Activated naive CD8-positive, alpha-beta T cell treated with anti-CD3 and anti-CD28 coated beads, Interleukin-2, amount 10 ng/mL, durations not matched to agents 7 days and 5 days (primary cell): ENCODE measurements at places on chromosomes 7 and 10. TPM values are rescaled to one million over a fixed set of nuclear protein-coding genes. Genes with fewer than 3 reads are reported as not detected.

Gene OR2A5
- not detected for total RNA-seq

Gene NME8
- not detected for total RNA-seq

Gene YWHAG
- 66.5 TPM for total RNA-seq

Gene PTPN12
- 24.0 TPM for total RNA-seq

DNA sequence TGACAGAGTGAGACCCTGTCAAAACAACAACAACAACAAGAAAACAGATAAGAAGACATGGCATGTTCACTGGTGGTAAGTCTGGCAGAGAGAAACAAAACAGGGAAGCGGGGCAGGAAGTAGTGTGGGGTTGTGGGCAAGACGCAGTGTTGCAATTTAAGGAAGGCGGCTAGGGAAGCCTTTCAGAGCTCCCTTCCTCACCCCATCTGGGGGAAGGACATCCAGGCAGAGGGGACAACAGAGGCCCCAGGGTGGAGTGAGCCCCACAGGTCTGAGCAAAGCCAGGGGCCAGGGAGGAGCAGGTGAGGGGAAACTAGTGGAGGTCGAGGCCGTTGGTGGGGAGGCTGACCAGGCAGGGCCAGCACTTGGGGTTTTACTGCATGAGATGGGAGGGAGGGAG, 16.8 kb downstream of the LAT2 start:
- H3K36me3 ChIP-seq = peaks cover 24% of the 10 kb centered on the region
- peak overlapping the region; percentile 14 for H3K27ac ChIP-seq
- DNase-seq = no peak
- no peaks in the 10 kb centered on the region for H3K27me3 ChIP-seq
- peaks cover 16% of the 10 kb centered on the region for H3K4me1 ChIP-seq
